Fibroblast of villous mesenchyme (primary cell): ENCODE measurements at places on chromosomes 6 and 20.

- DNase-seq: no peak
These were observed 48.7 kb upstream of the RPS6KA2 start for GRCh38 chr6:166675736-166676135.

- no peak for DNase-seq
These were observed 30.4 kb upstream of the MCM9 start for GRCh38 chr6:118965371-118965770.

- DNase-seq: no peak
These were observed 40.5 kb downstream of the FAM120B start for GRCh38 chr6:170347091-170347490.

- DNase-seq: no peak
These were observed 42.8 kb upstream of the TASP1 start for GRCh38 chr20:13681248-13682125.

DNA sequence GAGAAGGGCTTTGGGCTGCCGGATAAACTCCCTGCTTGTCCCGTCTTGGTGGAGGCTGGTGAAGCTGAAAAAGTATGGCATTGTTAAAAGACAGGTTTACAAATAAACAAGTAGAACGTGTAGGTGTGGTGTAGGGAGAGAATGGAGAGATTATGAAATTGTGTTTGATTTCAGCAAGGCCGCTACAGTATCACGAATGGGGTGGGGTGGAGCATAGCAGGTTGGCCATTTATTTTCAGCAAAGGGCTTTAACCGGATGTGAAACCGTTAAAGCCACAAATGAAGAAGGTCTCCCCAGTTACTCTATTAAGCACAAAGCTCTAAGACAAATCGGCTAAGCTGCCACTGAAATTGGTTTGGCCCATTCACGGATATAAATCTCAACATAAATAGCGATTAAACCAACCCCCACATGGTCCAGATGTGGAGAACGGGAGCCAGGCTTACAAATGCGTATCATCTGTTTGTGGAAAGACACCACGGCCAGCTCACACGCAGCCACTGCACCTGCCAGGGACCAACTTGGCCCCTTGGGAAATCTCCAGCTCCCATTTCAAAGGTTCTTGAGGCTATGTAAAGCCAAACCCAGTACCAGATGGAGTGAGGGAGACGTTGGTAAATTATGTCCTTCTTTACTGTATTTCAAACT is 94.0 kb downstream of the ZMYND8 start:
- no peak for DNase-seq

DNA sequence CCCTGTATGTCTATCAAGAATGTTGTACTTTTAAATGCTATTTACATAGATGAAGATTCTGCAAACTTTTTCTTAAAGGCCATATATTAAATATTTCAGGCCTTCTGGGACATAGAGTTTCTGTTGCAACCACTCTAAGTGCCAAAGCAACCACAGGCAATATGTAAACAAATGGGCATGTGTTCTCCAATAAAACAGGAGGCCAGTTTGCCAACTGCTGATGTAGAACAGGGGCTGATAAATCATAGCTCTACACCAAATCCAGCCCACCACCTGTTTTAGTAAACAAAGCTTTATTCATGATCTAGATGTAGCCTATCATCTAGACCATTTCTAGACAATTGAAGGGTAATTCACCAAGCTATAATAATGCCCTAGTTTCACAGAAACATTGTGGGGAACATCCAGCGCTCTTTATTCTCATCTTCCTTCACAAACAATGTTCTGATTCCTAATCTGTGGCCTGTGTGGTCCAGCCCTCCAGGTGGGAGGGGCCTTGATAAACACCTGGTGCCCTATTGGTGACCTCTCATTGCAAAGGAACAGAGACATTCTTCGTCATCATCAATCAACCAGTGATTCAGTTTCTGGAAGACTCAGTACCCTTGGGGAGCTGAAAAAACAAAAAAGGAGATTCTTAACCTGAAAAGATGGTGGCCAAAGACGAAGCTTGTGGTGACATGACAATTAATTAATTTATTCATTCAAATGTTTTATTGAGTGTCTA is 80.2 kb downstream of the PREP start:
- DNase-seq: peak; percentile 48

- DNase-seq: no peak
These were observed 124.2 kb downstream of the SLC16A10 start for GRCh38 chr6:111211411-111212030.
